SK-N-SH (cell line): ENCODE measurements at places on chromosomes 1 and 21. TPM values are rescaled to one million over a fixed set of nuclear protein-coding genes. Genes with fewer than 3 reads are reported as not detected.

LDLRAD1 gene
- not detected in 2 replicates for polyA plus RNA-seq

ALX3 gene
- not detected in 2 replicates for polyA plus RNA-seq

RPS6KA1 gene
- 8.3 and 9.7 TPM in 2 replicates for polyA plus RNA-seq

DNA sequence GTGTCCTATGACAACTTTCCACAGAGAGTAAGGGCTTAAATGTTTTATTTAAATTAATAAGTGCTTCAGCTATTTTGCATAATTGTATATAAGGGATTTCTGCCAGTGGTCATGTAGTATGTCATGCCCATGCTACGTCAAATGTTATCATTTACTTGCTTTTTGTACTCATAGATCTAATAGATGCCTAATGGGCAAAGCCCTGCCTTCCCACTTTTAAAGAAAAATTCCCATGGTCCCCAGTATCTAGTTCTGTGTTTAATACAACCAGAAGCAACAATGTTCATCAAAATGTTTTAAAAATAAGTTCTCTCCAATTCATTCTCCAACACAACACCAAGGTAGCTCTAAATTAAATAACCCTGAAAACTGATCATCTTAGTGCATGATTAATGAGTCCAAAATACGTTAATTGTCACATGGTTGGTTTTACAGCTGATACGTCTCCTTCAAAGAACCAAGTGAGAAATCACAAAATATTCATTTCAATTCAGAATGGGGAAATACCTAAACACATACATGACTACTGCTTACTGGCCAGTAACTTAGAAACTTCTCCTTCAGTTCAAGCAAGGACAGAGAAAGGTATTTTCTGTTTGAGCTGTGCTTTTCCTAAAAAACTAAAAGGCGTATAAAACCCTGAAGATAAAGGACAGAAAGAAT is 49.1 kb upstream of the SDC3 start:
- no peaks in the 10 kb centered on the region for H3K27me3 ChIP-seq
- H3K4me1 ChIP-seq, result no peaks in the 10 kb centered on the region; the same call in 1 of the 2 replicates
- H3K4me3 ChIP-seq, result no peak overlapping the region
- H3K36me3 ChIP-seq, result peaks cover 86% of the 10 kb centered on the region
- no peak overlapping the region for H3K27ac ChIP-seq
- no peak for DNase-seq

GRCh38 chr1:165129568-165130164 is 226.8 kb downstream of the LMX1A start:
- H3K27me3 ChIP-seq, result no peaks in the 10 kb centered on the region
- no peaks in the 10 kb centered on the region for H3K36me3 ChIP-seq
- peak overlapping the region; percentile 36; the same call in 1 of the 2 replicates for H3K4me3 ChIP-seq
- no peak overlapping the region for H3K27ac ChIP-seq
- H3K4me1 ChIP-seq, result no peaks in the 10 kb centered on the region

DNA sequence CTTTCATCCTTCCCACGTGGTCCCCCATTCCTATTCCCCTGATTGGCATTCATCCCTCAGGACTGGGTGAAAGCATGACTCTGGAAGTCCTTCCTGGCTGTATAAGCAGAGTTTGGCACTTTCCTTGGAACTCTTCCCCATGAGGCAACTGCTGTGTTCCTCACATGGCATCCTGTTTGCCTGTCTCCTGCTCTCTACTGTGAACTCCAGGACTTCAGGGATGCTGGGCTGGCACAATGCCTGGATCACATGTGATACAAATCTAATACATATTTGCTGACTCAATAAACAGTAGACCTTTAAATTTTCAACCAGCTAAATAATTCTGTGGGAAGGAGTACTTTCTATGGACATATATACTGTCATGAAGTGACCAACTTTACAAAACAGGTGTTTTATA is 46.8 kb upstream of the EDEM3 start:
- peak overlapping the region; percentile 65; the same call in 1 of the 2 replicates for H3K27ac ChIP-seq
- H3K4me3 ChIP-seq, result no peak overlapping the region
- H3K36me3 ChIP-seq, result peaks cover 16% of the 10 kb centered on the region
- no peaks in the 10 kb centered on the region for H3K27me3 ChIP-seq
- no peak for DNase-seq

DNA sequence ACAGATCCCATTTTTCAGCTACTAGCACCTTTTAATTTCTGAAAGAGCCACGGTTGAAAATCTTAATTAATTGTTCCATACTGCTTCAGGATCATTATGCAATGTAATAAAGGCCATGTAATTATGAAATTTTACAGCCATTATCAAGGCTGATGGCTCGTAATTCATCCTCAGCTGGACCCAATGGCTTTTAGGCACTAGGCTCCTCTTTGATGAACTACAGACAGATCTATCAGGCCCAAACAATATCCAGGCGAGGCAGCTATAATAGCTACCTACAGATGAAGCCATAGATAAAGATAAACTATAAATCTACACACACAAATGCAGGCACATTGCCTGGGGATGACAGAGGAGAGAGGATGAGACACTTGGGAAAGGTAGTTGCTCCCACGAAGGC is 110.5 kb upstream of the USH2A start:
- H3K4me3 ChIP-seq, result no peak overlapping the region
- peaks cover 34% of the 10 kb centered on the region for H3K4me1 ChIP-seq
- peak; percentile 25 for DNase-seq
- no peaks in the 10 kb centered on the region; the same call in 1 of the 2 replicates for H3K36me3 ChIP-seq
- no peaks in the 10 kb centered on the region for H3K27me3 ChIP-seq
- H3K27ac ChIP-seq, result no peak overlapping the region

- no peak overlapping the region for H3K27ac ChIP-seq
- H3K4me1 ChIP-seq, result no peaks in the 10 kb centered on the region
- no peak overlapping the region for H3K4me3 ChIP-seq
These were observed 116.8 kb downstream of the CASZ1 start for GRCh38 chr1:10679496-10680220.

DNA sequence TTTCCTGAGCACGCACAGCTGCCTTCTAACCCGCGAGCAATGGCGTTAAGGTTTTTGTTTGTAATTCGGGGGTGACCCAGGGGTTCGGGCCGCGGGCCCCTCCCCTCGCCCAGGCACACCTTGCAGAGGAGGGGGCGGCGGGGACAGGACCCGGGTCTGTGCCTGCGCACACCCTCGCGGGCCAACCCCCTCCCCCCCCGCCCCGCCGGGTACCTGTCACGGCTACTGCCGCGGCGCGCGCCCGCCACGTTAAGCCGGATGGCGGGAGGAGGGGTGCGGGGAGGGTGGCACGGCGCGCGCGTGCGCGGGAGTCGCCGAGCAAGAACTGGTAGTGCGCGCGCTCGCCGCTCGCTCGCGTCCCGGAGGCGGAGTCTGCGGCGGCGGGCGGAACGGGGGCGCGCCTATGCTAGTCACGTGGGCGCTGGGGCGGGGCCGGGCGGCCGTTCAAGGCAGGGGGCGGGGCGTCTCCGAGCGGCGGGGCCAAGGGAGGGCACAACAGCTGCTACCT is at the start of gene TPTE:
Gene TPTE (plus strand): TSS at position 493 of the 508 bp plus-strand sequence. CDS start 17,141 bp downstream, outside the sequence.
- DNase-seq, result peak; percentile 6
- no peaks in the 10 kb centered on the region for H3K36me3 ChIP-seq
- H3K27ac ChIP-seq, result no peak within 1 kb of the TSS
- H3K4me1 ChIP-seq, result no peaks in the 10 kb centered on the region

- H3K4me3 ChIP-seq, result no peak overlapping the region
- no peaks in the 10 kb centered on the region for H3K36me3 ChIP-seq
- no peaks in the 10 kb centered on the region for H3K27me3 ChIP-seq
- no peaks in the 10 kb centered on the region for H3K4me1 ChIP-seq
- no peak overlapping the region for H3K27ac ChIP-seq
These were observed 43.4 kb upstream of the RHOU start for GRCh38 chr1:228691926-228692325.
